ENCODE measurements at places on chromosomes 16 and 17.
A peak's percentile ranks its signal among the peaks of the same experiment; 100 is the strongest.

DNA sequence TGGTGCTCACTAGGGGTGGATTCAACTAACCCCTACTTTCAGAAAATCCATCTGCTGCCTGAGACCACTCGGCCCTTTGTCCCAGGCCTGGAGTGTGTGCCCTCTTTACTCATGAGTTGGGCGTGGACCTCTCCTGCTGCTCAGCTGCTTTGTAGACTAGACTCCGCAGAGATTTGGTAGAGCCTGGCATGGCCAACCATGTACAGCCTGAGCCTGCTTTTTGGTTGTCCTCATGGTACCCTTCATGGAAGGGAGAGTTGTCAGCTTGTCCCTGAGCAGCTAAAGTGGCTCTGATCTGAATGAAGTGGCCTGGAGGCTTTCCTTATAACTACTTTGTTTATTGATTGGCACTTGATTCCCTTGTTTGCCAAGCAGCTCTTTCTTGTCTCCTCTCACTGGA, 1.5 kb downstream of the EDC4 start:
- DNase-seq: no peak

DNA sequence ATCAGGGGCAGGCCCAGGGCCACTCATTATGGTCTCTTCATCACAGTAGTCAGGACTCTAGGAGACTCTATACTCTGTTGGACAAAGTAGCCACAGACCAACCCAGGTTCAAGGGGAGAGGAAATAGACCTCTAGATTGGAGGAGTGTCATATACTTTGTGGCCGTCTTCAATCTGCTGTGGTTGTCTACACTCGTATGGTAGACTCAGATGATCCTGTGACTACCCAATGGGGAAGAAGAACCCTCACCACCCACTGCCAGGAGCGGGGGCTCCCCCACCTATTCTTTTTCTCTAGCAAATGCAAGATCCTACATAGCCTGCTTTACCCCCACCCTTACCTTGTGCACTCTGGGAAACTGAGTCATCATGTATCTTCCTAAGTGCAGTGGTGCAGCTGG, 80.5 kb downstream of the KSR1 start:
- DNase-seq: no peak

GRCh38 chr17:78724999-78725398, 57.1 kb downstream of the CYTH1 start:
- no peak for DNase-seq

DNA sequence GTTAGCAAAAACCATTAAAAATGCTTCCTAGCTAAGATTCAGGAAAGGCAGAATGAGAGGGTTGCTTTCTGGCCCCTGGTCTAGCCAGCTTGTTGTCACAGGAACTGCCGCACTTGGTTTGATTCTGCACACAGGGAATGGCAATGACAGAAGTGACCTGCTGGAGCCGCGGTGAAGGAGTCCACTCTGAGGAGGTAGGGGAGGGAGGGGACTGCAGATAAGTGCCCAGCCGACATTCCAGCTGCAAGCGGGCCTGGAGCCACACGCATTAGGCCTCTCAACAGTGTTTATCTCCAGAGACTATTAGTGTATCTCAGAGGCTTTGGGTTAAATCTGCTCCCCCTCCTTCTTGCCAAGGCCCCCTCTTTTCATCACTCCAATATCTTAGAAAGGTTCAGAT, 38.6 kb downstream of the CDRT15 start:
- DNase-seq: peak; percentile 61

- DNase-seq: no peak
Measured at GRCh38 chr17:12357600-12357999, 308.1 kb upstream of the MYOCD start.

DNA sequence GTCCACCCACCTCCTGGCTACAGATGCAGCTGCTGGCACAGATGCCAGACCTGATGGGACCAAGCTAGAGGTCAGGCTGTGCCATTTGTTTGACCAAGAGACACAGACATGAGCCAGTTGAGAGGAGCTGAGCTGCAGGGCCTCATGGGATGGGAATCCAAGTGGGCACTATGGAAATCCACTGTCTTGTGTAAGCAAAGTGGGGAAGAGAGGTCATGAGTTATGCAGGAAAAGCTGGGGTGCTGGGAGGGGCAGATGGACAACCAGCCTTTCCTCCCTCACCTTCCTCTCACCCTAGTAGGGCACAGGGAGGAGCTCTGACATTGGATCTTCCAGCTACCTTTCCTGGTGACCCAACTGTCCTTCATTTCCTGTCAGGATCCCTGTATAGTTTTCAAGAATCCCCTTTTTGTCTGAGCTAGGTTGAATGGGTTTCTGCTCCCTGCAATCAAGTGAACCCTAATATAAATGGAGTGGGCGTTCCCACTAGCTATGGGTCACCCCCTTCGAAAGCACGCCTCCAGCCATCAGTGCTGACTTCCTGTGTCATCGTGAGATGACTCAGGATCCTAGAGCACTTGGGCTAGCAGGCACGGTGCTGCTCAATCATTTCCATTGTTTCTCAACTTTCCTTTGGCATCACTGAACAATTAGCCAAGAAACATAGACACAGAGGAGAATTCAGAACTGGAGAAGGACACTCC, 13.6 kb downstream of the ATPAF2 start:
- no peak for DNase-seq

- DNase-seq: no peak
Measured at GRCh38 chr16:30533146-30533522, 1.5 kb downstream of the ZNF747 start.

GRCh38 chr16:22386976-22387375, 12.6 kb upstream of the CDR2 start:
- DNase-seq: no peak

DNA sequence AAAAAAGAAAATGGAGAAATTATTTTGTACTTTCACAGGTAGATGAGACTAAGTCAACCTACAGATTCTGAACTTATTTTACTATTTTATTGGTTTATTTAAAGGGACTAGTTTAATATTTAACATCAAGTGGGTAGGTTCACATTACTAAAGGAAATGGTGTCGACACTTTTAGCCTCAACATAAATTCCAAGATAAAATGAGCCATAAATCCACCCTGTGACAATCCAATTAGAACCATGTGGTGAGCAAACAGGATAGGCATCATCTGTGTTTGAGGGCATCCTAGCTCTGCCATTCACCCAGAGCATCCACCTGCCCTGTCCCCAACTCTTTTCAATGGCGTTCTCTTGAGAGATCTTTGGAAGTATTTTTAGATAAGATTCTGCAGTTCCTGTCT, 92.8 kb upstream of the PMFBP1 start:
- no peak for DNase-seq

DNA sequence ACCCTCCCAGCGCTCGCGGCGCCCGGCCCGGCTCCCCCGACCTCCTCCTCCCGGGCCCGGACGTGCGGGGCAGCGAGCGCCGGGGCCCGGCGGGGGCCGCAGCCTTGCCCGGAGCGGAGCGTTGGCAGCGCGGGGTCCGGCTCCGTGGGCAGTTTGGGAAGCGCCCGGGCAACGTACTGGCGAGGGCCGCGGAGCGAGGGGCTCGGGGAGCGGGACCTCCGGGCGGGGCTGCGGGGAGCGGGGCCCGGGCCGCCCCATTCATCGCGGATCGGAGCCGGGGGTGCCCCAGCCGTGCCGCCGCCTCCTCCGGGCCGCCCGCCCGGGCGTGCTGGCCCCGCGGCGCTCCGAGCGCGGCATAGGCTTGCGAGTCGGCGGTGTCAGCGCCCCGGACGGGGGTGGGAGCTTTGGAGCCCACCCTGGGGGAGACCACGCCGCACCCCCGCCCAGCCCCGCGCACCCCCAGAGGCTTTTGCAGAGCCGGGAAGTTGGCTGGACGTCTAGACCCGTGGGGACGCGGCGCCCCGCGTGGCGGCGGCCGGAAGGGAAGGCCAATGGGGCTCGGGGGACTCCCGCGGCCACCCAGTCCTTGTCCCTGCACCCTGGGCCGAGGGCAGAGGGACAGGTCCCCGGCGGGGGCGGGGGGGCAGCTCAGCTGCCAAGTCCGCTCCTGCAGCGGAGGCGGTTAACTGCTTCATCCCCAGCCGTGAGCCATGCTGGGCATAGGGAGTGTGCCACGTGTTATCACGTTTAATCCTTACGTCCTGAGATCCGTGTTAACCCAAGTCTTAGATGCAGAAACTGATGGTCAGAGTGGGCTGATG, 852 bp downstream of the ZNF469 start:
- peak; percentile 65 for DNase-seq

DNA sequence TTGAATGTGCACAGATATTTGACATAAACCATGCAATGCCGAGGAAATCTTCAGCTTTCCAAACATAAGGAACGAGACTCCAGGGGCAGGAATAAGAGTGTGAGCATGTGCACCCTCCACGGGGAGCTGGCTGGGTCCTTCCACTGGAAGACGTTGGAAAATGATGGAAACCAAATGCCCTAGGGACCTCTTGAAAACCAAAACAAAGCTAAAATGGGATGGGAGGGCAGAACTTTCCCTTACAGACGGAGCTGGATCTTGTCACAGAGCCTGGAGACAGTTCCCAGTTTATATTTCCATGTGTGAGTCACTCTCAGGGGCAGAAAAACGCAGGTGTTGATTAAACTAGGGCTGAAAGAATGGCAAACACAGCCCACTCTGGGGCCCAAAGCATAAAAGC, 34.4 kb upstream of the DNAH17 start:
- DNase-seq: no peak

GRCh38 chr16:7083096-7083495, 249.5 kb upstream of the RBFOX1 start:
- no peak for DNase-seq

DNA sequence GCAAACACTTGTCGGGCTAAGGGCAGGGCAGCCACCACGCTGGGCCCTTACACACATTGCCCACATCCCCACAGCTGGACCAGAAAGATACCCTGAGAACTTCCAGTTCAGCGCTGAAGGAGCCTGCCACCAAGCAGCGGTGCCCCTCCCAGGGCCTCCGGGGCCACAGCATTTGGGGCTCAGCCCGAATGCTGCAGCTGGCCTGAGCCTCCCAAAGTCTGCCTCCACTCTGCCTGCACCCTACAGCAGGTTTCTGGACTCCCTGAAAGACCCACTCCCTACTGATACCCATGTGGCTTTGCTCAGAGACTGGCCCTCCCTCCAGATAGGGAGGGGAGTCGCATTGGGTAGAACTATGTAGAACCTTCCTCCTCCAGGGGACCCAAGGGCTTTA, 1.5 kb downstream of the MCRIP1 start:
- no peak for DNase-seq

DNA sequence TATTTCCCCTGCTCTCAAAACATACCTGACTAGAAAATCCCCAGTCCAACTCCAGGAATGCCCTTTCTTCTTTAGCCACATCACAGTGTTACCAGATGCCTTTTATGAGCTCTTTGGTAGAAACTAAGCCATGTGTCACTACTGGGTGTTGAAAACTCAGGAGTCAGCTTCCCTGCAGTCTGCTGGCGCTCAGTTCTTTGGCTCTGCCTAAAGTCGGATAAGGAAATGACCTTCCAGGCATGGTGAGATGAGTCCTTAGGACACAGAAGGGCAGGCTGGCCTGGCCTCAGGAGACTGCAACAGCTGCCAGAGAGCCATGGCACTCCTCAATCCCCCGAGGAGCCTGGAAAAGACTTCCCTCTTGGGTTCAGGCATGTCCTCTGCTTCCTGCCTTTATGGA, 89.1 kb downstream of the CDH13 start:
- peak; percentile 68 for DNase-seq
